ENCODE measurements at places on chromosomes 4 and X.

- DNase-seq: no peak
These were observed 107.8 kb downstream of the ANK2 start for GRCh38 chr4:113157086-113157857.

DNA sequence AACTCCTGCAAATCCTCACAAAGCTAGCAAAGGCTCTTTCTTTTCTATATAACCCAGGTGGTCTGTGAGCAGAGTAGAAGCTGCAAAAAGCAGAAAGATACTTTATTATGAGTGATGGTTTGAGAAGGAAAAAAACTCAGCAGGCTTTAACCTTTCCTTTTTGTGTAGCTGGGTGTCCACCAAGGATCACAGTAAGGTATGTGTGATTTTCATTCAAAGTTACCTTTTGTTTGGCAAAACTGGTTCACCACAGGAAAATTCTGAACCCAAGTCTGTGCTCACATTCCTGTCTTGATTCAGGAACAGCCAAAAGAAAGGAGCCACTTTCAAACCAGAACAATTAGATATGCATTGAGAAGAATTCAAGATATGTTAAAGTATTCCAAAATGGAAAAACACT is 35.7 kb downstream of the FRAS1 start:
- no peak for DNase-seq

DNA sequence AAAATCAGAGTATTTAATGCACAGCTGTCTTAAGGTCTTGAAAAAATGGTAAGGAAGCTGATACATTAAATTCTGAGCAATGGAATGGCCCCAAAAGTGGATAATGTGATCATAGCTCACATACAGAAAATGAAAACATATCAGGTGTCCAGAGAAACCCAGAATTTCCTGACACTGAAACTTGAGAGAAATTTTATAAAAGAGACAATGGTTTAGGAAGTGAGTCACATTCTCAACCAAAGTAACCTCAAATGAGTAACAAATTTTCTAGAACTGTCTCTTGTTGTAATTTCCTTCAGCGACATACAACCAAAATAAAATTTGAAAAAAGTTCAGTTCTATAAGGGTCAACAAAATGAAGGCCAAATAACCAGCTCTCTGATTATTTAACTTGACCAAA is 37.4 kb upstream of the PACRGL start:
- no peak for DNase-seq

GRCh38 chr4:117889978-117890377 is 144.3 kb upstream of the NDST3 start:
- DNase-seq: no peak

GRCh38 chr4:102438396-102439235 is 62.5 kb upstream of the NFKB1 start:
- DNase-seq: no peak

GRCh38 chr4:128525992-128526630 is 238.5 kb upstream of the PGRMC2 start:
- DNase-seq: no peak
